ENCODE measurements at places on chromosomes 3 and 15.

GRCh38 chr3:158935846-158936245 is 134.0 kb downstream of the MFSD1 start:
- no peak for DNase-seq

GRCh38 chr3:52065264-52065756 is 8.9 kb upstream of the DUSP7 start:
- DNase-seq, result no peak

DNA sequence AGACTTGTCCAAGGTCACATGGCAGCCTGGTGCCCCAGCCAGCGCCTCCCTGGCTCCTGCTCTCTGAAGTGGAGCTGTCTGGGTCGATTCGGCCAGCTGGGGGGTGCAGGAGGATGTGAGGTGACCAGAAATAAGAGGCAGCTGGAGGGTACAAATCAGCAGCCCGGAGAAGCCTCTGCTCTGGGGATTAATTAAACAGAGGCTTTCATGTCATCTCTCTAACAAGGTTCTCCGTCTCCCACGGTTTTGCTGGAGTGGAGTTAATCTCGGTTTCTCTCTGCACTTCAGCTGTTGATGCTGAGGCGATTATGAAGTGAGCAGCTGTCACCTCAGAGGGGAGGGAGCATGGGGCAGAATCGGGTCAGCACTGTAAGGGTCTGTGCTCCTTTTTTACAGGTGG is 236.8 kb downstream of the TLE3 start:
- DNase-seq, result no peak

DNA sequence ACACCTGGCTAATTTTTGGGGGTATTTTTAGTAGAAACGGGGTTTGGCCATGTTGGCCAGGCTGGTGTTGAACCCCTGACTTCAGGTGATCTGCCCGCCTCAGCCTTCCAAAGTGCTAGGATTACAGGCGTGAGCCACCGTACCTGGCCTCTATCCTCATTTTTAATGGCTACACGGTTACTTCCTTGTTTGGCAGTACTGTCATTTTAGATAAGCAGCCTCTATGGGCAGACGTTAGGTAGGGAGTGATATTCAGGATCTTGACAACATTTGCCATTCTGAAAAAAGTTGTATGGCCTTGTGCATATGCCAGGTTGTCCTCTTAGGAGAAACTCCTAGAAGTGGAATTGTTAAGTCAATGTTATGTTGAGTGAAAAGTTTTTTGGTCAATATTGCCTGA is 141.7 kb downstream of the ITPR1 start:
- DNase-seq, result no peak

DNA sequence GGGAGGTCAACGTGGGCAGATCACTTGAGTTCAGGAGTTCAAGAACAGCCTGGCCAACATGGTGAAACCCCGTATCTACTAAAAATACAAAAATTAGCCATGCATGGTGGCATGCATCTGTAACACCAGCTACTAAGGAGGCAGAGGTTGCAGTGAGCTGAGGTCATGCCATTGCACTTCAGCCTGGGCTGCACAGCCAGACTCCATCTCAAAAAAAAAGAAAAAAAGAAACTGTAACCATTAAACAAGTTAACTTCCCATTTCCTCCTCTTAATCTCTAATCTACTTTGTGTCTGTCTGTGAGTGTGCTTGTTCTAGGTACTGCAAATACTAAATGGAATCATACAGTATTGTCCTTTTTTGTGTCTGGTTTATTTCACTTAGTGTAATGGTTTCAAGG is 2.7 kb downstream of the RBM6 start:
- no peak for DNase-seq

DNA sequence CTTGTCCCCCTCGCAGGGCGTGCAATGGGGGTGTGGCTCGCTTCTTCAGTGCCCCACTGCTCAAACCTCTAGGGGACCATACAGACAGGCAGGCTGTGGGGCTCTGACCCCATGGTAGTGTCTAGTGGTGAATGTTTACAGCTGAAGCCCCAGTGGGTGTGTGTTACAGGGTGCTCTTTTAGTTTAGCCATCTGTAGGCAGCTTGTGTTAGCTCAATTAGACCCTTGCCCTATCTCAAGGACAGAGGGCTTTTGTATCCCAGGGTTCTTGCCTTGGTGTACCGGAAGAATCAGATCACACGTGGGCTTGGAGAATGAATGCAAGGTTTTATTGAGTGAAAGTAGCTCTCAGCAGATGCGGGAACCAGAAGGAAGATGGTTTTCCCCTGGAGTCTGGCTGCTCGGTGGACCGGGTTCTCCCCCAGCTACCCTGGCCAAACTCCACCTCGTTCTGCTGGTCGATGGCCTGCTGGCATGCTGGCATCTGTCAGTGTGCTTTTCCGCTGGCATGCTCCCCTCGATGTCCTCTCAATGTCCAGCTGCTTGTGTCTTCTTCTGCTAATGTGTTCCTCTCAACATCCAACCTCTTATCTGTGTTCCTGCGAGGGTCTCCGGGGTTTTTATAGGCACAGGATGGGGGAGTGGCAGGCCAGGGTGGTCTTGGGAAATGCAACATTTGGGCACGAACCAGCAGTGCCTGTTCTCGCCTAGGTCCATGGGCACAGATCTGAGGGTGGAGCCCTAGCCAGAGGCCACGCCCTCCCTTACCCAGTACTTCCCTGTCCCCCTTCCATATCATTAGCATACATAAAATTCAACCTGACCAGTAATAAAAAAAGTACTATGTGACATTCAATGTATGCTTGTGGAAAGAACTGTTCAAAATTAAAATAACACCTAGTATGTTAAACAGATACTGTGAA is 6.6 kb downstream of the SPCS1 start:
- DNase-seq, result no peak

DNA sequence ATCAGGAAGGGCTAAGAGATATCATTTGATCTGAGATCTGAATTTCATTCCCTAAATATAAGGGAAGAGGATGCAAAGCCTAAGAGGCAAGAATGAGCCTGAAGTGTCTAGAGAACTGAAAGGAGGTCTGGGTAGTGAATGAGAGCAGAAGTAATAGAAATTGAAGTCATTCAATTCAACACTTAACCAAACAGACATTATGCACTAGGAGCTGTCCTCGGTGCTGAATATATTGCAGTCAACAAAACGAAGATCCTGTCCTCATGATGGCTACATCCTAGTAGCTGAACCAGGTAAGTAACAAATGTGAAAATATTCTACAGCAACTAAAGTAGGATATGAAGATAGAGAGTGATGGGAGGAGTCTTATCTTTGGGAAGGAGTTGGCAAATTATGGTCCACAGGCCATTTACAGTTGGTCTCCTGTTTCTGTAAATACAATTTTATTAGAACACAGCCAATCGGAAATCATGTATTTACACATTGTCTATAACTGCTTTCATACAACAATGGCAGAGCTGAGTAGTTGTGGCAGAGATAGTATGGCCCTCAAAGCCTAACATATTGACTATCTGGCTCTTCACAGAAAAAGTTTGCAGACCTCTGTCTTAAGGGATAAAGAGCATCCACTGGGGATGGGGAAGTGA is 192.9 kb upstream of the CADPS start:
- DNase-seq, result no peak
